ENCODE measurements at places on chromosomes 5 and 9.

DNA sequence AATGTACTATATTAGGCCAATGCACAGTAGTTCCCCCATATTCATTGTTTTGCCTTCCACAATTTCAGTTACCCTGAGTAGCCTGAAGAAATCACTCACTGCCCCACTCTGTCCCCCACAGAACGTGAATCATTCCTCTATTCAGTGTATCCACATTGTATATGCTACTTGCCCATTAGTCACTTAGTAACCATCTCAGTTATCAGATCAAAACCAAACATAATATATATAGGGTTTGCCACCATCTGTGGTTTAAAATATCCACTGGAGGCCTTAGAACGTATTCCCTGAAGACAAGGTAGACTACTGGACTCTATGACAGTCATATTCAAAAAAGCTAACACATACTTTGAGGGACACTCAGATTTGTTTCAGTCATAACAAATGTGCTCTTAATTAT, 465.7 kb upstream of the RGMB start:
- DNase-seq = peak; percentile 9

DNA sequence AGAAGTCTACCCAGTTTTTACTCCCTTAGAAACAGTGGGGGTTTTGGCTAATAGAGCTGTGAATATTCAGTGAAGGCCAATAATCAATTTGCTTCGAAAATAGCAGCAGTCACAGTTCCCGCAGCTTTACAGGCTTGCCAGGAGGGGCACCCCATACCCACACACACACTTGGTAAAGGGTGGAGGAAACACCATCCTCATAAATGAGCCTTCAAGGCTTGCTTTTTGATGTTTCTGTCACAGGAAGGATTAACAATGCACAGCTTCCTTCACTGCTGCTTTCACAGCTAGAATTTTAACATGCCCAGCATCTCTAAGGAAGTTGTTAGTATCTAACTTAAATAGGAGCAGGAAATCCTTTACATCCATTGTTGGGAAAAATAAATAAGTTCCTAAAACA, 1247.5 kb upstream of the C9orf72 start:
- no peak for DNase-seq

DNA sequence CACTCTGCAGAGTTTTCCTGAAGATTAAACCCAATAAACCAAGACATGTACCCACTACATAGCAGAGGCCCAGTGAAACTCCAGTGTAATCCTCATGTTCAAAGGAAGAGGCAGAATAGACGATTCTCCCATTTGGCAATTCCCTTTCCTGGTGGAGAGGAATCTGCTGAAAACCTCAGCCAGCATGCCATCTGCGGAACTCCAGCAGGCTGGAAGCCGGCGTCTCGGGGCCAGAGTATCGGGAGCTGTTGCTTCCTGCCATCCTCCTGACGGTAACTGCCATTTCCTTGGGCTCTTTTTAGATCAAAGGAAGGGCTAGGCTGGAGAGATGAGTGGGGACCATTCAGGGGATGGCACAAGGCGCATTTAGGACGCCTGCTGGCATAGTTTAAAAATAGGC, 20.5 kb downstream of the NEURL1B start:
- no peak for DNase-seq

GRCh38 chr9:18371621-18372020, 102.3 kb upstream of the ADAMTSL1 start:
- DNase-seq = no peak

DNA sequence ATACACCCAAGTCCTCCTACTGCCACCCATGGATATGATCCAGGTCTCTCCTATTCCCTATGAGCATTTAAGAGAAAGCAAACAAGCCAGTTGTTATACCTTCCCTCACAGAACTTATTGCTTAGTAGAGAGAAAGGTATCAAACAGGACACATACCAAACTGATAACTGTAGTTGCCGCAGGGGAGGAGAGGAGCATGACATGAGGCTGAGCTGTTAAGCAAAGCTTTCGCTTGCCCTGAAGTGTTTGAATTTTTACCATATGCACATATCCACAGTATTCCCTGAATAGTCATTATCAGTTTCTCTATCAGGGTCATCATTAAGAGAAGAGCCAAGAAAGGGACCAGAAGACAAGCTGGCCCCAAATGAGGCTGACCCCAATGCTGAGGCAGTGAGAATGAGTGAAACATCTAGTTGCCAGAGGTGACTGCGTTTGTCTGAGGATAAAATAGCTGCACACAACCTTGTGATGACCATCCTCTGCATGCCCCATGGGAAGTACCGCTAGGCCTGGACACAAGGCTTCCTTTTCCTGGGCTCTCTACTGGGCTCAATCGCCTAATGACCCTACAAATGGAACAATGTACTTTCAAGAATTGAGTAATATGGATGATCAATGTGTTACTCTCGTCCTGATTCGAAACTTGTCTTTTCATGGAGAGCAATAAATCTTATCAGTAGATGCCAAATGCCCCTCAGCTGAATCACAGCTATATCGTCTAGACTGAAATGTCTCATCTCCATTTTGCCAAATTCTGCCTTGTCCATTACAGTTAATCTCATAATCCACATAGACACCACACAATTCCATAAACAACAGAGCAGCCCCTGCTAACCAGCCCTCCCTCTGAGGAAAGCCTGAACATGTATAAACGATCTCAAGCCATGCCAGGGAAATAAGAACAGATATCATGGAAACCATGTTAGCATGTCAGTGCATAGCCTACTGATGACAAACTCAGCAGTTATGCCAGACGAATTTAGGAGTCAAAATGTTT, 4.3 kb upstream of the IFNK start:
- no peak for DNase-seq

DNA sequence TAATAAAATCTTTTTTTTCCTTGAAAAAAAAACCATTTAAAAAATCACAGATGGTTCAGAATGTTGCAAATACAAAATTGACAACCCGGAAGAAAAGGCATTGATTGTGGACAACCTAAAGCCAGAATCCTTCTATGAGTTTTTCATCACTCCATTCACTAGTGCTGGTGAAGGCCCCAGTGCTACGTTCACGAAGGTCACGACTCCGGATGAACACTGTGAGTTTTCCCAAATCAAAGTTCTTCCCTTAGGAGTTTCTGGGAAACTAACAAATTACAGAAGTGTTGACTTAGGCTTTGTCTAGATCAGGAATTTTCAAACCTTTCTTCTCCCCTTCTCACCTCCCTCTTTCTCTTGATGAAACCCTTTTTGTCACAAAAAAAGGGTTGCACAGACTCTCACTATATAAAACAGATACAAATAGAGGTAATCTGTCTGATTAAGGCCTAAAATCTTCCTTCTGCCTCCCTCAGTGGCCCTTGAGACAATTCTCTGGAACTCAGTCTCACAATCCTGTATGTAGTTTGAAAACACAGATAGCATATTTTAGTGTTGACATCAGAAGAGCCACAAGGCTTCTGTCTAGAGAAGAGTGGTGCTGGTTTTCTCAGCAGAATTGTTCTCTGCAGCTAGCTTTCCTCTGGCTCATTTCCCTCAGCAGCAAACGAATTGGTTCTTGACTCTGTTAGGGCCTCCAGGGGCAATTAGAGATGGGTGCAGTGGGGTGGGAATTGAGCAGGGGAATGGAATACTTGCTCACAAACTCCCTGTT, 79.5 kb downstream of the OSMR start:
- no peak for DNase-seq

DNA sequence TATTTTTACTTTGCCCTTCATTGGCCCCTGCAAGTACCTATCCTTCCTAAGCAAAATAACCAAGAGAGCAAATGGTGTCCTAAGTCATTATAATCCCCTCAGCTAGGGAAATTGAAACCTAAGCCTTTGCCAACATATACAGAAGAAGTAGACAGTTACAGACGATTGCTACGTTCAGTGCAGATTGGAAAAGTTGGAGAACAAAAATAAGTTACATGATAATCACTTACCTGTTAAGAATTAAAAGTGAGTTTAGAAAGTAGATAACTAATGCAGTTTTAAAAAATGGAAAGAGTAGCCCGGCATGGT, 244.8 kb downstream of the MPDZ start:
- DNase-seq = no peak

GRCh38 chr5:132294728-132295504, 722 bp downstream of the SLC22A4 start:
- peak; percentile 87 for DNase-seq

GRCh38 chr9:89562186-89562814, 42.5 kb upstream of the GADD45G start:
- DNase-seq = no peak

DNA sequence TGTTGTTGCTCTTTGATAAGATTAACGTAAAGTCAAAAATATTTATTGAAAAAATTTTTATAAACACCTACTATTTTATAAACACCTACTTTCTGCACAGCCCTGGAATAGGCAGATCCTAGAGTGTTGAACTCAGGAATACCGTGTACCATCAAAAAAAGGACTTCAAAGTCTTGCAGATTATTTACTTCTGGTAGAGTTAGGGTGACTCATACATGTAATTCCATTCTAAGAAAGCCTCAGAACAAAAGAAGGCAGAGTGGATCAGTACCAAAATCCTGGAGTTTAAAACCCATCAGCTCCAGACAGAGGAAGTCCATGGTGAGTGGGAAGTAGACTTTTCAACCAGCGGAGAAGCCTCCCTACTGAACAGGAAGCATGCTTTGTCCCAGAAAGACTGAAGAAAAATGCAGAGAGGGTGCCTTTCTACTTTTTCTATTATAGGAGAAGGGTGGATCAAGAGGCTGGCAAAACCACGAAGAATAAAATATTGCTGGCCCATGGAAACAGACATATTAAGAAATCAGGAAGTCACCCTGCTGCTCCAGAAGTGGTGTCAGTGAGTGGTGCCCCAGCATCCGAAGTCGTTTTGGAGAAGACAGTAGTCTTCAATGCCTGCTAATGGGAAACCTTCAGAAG, 45.1 kb upstream of the DAB2 start:
- peak; percentile 13 for DNase-seq

GRCh38 chr5:149422366-149423048, 43.4 kb upstream of the IL17B start:
- DNase-seq = no peak

GRCh38 chr5:178240341-178240741, 7.7 kb upstream of the PHYKPL start:
- DNase-seq = no peak

DNA sequence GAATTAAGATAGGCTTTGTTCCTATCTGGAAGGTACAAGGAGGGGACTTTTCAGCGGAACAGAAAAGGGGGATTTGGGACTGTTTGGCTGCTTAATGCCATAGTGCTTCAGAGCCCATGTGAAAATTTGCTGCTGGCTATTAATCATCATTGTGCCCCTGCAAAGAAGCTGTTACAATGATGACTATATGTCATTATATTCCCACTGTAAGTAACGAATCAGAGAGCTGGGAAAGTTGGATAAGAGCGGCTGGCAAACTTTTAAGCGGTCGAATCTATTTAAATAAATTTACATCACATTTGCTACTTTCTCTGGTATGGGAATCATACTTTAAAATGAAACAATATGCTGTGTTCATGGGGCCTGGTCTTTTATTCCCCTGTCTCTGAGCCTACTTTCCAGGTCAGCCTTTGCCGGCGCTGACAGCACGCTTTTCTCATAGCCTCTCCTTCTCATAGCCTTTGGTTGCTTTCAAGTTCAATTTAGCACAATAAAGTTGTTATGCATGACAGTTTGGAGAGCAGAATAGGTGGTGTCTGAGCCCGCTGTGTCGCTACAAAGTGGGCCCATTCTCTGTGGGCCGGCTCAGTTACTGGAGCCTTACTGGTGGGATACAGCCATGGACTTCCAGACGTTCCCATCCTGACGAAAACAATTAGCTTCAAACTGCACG, 271.2 kb upstream of the TMEM161B start:
- DNase-seq = no peak

DNA sequence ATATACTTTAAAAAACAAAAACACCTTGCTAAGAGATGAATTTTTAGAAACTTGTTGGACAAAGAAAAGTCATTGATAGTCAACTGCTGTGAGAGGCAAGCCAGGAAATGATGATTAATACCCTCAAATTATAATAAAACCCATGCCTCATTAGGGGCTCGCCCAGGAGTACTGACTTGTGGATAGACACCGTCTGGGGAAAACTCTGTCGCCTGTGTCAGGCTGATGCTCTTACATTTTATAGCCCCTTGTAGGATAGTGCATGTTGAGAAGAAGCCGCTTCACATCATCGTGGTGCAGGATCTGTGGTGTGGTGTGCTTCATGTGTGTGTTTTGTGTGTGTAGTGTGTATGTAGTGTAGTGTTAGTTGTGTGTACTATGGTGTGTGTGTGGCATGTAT, 39.1 kb downstream of the SYK start:
- no peak for DNase-seq

DNA sequence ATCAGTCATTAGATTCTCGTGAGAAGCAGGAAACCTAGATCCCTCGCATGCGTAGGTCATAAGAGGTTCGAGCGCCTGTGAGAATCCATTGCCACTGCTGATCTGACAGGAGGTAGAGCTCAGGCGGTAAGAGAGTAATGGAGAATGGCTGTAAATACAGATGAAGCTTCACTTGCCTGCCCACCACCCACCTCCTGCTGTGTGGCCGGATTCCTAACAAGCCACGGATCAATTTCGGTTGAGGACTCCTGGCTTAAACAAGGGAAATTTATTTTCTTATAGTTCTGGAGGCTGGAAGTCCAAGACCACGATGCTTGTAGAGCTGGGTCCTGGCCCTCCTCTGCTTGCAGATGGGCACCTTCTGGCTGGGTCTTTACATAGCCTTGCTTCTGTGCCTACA, 200.4 kb downstream of the PCSK5 start:
- no peak for DNase-seq

DNA sequence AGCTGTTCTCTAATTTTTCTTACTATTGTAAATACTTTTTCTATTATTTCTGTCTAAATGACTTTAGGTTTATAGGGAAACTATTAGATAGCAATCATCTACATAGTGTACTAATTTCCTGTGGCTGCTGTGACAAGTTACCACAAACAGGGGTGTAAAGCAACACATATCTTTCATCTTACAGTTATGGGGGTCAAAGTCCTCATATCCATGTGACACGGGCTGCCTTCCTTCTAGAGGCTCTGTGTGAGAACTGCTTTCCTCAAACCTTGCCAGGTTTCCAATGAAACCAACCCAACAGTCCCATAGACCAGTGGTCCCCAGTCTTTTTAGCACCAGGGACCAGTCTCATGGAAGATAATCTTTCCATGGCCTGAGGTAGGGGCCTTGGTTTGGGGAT, 189.1 kb downstream of the ROR2 start:
- no peak for DNase-seq
